NCI-H146 (cell line): ENCODE measurements at places on chromosomes 12 and 14.

- peak; percentile 35 for DNase-seq
These were observed 201.9 kb downstream of the DAD1 start for GRCh38 chr14:22386924-22387775.

GRCh38 chr12:106646472-106646871, 63.7 kb downstream of the RFX4 start:
- no peak for DNase-seq

DNA sequence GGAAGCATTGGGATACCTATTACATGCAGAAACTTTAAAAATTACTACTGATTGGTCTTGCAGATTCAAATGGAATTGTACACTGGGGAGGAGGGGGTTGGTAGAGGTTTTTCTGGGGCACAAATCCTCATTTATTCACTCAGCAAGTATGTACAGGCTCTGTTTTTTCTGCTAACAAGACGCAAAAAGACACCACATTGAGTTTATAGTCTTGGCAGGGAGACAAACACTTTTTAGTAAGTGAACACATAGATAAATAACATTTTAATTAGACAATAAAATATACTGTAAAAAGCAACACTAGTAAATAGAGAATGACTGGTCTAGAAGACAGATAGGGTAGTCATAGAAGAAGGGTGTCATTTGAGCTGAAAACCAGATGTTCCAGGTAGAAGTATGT, 23.8 kb downstream of the GLIPR1L2 start:
- no peak for DNase-seq

- DNase-seq: no peak
These were observed 172.1 kb downstream of the ETNK1 start for GRCh38 chr12:22796941-22797630.

GRCh38 chr12:30286345-30286926, 409.2 kb downstream of the IPO8 start:
- no peak for DNase-seq

DNA sequence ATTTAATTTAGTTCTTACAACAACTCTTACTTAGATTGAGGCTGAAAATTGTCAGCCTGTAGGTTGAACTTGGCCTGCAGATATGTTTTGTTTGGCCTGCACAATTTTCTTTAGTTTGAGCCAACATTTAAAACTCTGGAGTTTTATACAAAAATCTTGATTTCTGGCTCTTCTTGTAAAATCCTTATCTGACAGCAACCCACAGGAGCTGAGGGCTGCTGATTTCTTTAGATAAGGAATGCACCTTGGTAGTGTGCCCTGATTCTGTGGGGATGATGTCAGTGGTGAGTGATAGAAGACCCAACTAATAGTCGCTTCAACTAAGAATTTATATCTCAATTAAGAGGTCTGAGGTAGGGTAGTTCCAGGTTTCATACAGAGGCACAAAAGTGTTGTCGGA, 49.5 kb downstream of the SOCS2 start:
- DNase-seq: no peak

GRCh38 chr14:65826946-65827345, 414.4 kb downstream of the FUT8 start:
- DNase-seq: no peak

- DNase-seq: no peak
These were observed 14.2 kb downstream of the SLC11A2 start for GRCh38 chr12:51011955-51012354.

GRCh38 chr14:67666750-67667449, 7.5 kb downstream of the VTI1B start:
- DNase-seq: peak; percentile 4

DNA sequence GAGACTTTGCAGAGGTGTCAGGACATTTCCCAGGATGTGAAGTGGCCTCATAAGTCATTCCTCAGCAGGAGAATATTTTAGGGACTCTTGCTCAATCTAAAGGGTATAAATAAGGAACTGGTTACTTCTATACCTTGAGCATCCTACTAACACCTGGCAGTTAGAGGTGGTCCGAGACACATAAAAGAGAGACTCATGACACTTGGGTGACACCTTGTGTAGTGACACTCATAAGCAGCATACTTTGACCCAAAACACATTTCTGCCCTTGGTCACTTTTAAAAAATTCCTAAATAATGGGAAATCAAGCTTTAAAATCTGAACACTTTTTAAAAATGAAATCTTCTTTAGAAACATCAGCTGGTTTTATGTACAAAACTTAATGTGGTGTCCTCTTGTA, 118.4 kb downstream of the KCNMB4 start:
- DNase-seq: no peak

DNA sequence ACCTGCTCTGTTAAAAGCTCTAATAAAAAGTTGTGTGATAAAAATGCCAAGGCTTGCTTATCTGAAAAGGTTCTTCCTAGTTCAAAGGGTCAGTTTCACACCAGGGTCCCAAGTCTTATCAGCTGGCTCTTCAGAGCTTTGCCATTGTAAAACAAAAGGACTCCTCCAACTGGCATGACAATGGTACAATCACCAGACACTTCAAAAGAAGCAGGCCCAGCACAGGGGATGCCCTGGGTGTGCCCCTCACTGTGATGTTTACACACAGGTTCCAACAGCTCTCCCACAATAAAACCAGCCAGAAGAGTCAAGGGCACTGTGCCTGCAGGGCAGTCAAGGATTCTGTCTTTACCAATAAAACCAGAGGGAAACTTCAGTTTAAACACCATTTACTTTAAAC, 78.7 kb downstream of the PRICKLE1 start:
- peak; percentile 19 for DNase-seq

GRCh38 chr14:24938593-24938992, 111.4 kb downstream of the STXBP6 start:
- DNase-seq: no peak

DNA sequence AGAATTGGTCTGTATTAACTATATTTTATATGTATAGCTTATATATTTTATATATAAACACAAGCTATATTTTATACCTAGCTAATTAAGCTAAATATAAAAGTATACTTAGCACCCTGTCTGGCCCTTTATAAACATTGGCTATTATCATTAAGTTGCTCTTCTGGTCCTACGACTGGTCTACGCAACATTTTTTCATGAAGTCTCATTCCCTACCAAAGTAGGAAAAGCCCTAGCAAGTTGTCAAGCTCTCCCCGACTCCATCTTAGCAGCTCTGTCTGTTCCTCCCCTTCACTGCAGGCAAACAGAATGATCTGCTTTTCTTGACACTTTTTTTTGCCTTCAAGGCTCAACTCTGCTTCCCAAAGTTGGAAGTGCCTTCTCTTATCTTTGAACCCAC, 36.7 kb upstream of the ELK3 start:
- no peak for DNase-seq

- DNase-seq: no peak
These were observed 1421.0 kb upstream of the FLRT2 start for GRCh38 chr14:84108746-84109457.

DNA sequence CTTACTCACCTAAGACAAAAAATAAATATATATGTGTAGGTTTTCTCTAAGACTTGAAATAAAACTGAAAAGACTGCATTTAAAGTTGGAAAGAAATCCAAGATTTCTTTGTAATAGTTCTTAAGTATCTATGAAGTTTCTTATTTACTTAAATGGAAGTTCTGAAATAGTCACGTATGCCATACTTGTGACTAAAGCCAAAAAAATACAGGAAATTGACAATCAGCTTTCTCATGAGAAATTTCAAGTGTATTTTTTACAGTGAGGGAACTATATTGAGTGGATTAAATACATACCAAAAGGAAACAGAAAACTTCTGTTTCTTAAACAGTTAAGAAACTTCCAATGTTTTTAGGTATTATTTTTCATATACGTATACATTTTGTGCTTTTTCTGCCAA, 188.1 kb downstream of the DPY19L2 start:
- DNase-seq: no peak

DNA sequence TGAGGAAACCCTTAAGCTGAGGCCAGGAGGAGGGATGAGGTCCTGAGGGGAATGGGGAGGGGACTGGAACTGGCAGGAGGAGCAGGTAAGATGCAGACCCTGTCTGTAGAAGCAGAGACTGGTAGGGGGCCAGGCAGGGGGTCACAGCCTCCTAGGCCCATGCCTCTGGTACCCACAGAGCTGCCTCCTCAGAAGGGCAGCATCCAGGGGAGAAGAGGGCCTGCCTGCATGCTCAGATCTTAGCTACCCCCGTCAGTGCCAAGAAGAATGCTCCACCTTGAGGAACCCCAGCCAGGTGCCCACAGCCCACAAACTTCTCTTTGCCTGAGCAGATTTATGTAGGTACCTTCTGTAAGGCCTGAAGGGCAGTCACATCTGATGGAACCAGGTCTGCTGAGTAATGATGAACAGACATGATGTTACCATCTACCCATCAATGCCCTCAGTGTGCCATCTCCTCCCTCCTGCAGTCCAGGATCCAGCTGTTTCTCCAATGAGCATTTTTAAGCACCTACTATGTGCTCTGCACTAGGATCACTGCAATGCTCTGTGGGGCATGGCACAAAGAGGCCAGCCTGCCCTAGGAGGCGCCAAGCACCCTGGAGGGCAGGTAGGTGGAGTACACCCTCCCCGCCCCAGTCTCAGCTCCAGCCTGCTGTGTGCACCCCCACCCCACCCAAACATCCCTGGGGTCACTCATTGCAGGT, 24.8 kb upstream of the ZFP36L1 start:
- DNase-seq: no peak

GRCh38 chr14:93317875-93318807, 14.7 kb downstream of the BTBD7 start:
- no peak for DNase-seq

GRCh38 chr12:65443038-65443437, 164.6 kb downstream of the MSRB3 start:
- DNase-seq: no peak

GRCh38 chr12:41189395-41190251, 1.5 kb downstream of the PDZRN4 start:
- peak; percentile 8 for DNase-seq

DNA sequence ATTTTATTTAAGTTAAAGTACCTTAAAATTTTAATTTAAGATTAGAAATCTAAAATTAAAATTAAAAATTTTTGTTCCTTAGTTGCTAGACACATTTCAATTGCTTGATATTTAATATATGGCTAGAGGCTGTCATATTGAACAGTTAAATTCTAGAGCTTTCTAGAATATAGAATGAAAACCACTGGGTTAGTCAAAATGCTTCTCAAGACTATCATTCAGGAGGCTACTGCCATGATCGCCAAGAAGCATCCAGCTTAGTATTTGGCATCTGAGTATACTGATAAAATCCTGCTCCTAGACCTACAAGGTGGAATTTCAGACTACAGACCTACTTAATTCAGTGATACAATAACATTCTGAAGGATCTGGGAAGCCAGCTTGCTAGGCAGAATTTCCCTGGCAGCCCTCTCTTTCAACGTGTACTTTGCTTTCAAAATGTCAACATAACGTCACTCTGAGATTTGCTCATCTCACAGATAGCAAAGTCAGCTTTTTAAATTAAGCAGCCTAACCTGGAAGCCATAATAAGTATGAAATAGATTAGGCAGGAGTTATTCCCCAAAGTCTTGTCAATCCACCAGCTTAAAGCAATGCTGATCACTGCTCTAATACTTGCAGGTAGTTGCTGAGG, 525.8 kb downstream of the FSCB start:
- no peak for DNase-seq

GRCh38 chr12:81644503-81644902, 114.6 kb downstream of the PPFIA2 start:
- peak; percentile 57 for DNase-seq

DNA sequence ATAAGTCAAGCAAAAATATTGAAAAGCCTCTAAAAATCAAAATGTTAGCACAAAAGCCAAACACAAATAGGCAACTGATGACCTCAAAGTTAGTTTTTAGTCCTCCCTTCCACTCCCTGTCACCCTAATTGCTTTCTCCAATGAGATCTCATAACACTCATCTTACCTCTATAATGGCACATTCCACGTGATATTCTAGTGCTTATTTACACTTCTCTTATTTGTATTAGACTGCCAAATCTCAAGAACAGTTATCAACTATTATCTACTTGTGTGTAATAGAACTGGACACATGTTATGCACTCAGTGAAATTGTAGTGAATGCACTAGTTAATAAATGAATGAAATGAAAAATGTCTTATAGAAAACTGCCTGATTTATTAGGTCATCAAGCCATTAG, 55.5 kb upstream of the AVPR1A start:
- DNase-seq: no peak

GRCh38 chr14:71468701-71469100, 463.5 kb upstream of the RGS6 start:
- no peak for DNase-seq

DNA sequence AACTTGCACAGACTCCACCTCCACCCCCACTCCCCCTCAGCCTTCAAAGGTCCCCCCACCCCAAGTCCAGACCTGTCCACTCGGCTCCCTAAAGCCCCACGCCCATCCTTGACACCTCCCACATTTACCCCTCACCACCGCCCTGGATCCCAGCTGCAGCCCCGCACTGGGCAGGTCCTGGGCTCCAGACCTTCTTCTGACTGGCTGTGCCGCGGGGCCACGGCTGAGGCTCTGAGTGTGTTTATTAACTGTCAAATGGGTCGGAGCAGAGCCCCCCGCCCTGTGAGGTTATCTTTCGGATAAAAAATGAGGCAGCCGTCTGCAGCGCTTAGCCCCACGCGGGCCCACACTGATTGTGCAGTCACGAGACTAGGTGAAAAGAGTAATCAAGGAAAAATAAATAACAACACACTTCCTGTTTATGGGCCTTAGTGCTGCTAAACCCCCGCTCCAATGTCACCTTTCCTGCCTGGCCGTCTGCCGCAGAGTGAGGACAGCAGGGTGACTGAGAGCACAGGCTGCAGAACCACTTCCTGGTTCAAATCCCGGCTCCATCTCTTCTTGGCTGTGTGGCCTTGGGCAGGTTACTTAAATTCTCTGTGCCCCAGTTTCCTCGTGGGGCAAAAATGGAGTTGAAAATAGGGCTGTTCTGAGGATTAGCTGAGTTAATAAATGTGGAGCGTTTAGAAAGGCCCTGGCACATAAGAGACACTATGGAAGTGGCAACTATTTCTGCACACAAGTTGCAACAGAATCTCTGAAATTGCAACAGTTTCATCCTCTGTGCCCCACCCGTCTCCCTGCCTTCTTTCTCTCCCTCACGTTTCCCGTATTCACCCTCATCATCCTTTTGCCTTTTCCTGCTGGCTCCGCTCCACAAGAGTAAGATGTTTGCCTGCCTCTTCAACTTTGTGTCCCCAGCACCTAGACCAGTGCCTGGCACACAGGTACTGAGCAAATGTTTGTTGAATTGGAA, 9.4 kb downstream of the SETD1B start:
- DNase-seq: no peak

GRCh38 chr12:3987571-3987970, 114.4 kb upstream of the PARP11 start:
- no peak for DNase-seq

GRCh38 chr12:130775953-130776856, 60.1 kb upstream of the RIMBP2 start:
- DNase-seq: peak; percentile 52
